SW 1271 (cell line): ENCODE measurements at places on chromosomes 3 and 15.

GRCh38 chr15:62495670-62496614 is 330.9 kb upstream of the C2CD4B start:
- no peak for DNase-seq

DNA sequence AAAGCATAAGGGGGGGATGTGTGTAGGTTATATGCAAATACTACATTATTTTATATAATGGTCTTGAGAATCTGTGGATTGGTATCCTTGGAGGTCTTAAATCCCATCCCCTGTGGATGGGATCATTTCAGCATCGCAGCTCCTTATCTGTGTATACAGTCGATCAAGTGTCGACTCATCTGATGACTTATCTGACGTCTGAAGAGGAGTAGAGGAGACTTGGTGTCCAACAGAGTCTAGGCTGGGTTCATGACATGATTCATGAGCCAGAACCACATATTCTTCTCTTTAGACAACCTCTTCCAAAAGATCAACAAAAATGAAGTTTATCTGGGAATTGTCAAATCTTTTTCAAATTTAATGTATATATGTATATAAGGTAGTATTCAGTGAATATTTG is 220.7 kb downstream of the NR2F2 start:
- DNase-seq: no peak

DNA sequence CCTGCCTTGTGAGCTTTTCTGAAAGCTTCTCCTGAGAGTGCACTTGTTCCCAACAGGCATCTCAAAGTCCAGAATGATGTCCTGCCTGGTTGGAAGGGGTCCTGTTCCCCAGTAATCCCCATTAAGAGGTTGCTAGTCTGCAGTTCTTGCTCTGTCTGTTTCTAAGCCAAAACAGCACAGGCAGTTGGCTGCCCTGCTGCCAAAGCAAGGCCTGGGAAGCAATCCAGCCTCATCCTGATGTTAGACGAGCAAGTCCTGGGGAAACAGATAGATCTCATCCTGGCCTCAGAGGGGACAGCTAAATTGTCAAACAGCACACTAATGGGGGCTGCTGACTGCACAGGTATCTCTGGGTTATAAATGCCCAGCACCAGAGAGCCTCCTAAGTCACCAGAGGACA is 198.0 kb downstream of the EPHB1 start:
- no peak for DNase-seq

- DNase-seq: no peak
Observed at GRCh38 chr15:66139591-66140207, 113.9 kb downstream of the MEGF11 start.
